ENCODE measurements at places on chromosomes 7 and 10. TPM values are rescaled to one million over a fixed set of nuclear protein-coding genes. Genes with fewer than 3 reads are reported as not detected.

Gene EZH2
- 10.3 TPM for total RNA-seq

Gene MMD2
- total RNA-seq, result not detected

Gene OPN4
- total RNA-seq, result not detected

Gene TMEM213
- total RNA-seq, result not detected

Gene DGKI
- total RNA-seq, result not detected

Gene OGDH
- total RNA-seq, result 80.2 TPM

Gene LAMB4
- total RNA-seq, result not detected

GRCh38 chr7:27482219-27482618 is 180.5 kb downstream of the HIBADH start:
- no peaks in the 10 kb centered on the region for H3K27me3 ChIP-seq
- H3K27ac ChIP-seq, result no peak overlapping the region
- H3K4me3 ChIP-seq, result no peak overlapping the region
- H3K36me3 ChIP-seq, result no peaks in the 10 kb centered on the region

- peaks cover 65% of the 10 kb centered on the region for H3K36me3 ChIP-seq
- no peak for DNase-seq
- H3K4me1 ChIP-seq, result no peaks in the 10 kb centered on the region
- no peaks in the 10 kb centered on the region for H3K27me3 ChIP-seq
- no peak overlapping the region for H3K27ac ChIP-seq
Observed at GRCh38 chr7:44471436-44471835, 19.0 kb downstream of the NUDCD3 start.

GRCh38 chr7:4189131-4189570 is 492.9 kb upstream of the FOXK1 start:
- no peaks in the 10 kb centered on the region for H3K36me3 ChIP-seq
- no peaks in the 10 kb centered on the region for H3K27me3 ChIP-seq
- no peak overlapping the region for H3K27ac ChIP-seq

DNA sequence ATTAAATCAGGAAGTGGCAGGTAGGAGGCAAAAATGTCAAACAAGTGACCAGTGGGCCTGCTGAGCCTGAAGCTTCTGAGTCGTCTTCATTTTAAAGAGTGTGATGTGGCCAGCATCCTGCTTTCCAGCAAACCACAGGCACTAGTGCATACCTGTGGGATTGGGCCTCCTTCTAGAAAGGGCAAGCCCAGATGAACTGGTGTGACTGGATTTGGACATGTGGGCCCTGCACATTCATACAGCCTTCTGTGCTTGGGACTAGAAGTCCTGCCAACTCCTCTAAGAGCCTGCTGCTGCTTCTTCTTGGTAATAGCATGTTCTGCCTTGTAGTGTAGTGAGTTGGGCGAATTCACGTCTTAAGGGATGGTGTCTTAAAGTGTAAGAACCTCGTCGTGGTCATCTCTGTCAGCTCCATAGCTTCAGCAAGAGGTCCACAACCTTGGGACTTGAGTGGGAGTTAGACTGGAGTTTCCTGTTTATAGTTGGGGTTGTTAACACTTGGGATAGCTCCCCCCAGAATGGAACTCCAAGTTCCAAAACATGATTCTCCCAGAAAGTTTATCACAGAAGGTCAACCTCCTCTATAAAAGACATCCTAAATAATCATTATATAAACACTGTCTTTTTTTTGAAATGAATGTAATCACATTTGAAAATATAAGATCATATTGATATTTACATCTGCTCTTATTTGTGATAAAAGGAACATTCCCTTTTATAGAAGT is 11.2 kb downstream of the BMPER start:
- DNase-seq, result no peak
- H3K36me3 ChIP-seq, result no peaks in the 10 kb centered on the region

DNA sequence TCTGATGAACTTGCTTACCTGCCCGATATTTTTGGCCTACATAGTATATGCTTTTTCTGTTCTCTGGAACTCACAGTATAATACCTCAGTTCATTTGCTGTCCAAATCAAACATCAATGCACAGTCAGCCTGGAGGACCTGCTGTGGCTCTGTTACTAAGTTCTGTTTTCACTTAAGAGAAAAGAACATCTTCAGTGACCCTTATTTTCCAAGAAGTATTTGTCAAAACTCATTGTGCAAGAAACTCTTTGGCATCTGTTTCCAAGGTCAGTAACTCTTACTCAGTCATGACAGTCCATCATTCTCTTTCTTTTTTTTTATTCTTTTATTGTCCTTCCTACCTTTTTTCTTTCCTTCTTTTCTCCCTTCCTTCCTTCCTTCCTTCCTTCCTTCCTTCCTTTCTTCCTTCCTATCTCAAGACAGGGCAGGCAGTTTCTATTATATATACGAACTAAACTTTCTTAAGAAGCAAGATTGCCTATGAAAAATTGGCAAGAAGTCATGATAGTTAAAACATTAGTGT is 37.8 kb upstream of the SEM1 start:
- H3K27ac ChIP-seq, result no peak overlapping the region
- no peak overlapping the region for H3K4me3 ChIP-seq
- H3K36me3 ChIP-seq, result no peaks in the 10 kb centered on the region
- no peaks in the 10 kb centered on the region for H3K27me3 ChIP-seq

DNA sequence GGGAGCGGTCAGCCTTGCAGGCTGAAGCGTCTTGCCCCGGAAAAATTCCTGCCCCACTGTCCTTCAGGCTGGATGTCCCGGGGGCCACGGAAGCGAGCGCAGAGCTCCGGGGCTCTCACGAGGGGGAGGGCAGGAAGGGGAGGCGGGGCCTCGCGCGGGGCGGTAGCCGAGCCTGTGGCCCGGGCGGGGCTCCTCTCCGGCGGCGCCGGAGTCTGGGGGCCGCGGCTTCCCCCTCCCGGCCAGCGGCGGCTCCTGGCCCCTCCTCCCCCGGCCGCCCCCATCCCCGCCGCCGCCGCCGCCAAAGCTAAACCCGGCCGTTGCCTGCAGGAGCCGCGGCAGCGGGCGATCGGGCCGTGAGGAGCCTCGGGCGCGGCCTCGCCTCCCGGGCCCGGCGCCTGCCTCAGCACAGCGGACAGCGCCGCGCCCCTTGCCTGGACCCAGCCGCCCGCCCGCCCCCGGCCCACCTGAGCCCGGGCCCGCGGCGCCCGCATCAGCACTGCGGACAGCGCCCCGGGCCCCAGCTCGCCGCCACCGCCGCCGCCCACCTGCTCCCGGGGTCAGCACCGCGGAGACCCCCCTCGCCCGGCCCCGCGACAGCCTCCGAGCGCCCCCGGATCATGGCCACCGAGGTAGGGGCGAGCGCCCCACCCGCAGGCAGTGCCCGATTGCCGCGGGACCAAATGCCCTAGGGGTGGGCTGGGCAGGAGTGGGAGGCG is at the start of gene GOLGA7B:
Gene GOLGA7B, plus strand, starts transcription at position 157 of the 716 bp plus-strand sequence. Its CDS starts 461 bp downstream, at position 618.
- no peak within 1 kb of the TSS for H3K27ac ChIP-seq
- H3K4me1 ChIP-seq, result peaks cover 25% of the 10 kb centered on the region
- no peaks in the 10 kb centered on the region for H3K36me3 ChIP-seq
- no peaks in the 10 kb centered on the region for H3K27me3 ChIP-seq
- peak within 1 kb of the TSS; percentile 73 for H3K4me3 ChIP-seq
- peak; percentile 56 for DNase-seq

DNA sequence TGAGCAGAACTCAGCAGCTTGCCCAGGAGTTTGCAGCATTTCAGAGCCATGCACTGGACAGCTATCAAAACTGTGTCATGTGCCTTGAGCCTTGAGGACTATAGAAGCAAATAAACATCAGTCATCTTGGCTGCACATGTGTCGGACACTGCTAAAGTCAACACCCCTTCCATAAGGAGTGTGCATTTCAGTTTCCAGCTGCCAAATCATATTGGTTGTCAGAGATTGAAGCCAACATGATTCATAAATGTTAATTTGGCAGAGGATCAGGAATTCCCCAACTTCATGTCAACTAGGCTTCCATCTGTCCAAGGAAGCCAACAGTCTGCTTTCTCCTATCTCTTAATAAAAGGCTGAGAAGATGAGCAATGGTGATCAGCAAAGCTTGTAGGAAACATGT is 32.8 kb downstream of the SLC16A12 start:
- no peaks in the 10 kb centered on the region for H3K36me3 ChIP-seq
- DNase-seq, result no peak
- H3K27ac ChIP-seq, result no peak overlapping the region
- peaks cover 7% of the 10 kb centered on the region for H3K4me1 ChIP-seq
- no peak overlapping the region for H3K4me3 ChIP-seq

- no peaks in the 10 kb centered on the region for H3K4me1 ChIP-seq
- no peak overlapping the region for H3K27ac ChIP-seq
- H3K4me3 ChIP-seq, result no peak overlapping the region
Observed at GRCh38 chr10:127000598-127000997, 95.4 kb downstream of the DOCK1 start.

DNA sequence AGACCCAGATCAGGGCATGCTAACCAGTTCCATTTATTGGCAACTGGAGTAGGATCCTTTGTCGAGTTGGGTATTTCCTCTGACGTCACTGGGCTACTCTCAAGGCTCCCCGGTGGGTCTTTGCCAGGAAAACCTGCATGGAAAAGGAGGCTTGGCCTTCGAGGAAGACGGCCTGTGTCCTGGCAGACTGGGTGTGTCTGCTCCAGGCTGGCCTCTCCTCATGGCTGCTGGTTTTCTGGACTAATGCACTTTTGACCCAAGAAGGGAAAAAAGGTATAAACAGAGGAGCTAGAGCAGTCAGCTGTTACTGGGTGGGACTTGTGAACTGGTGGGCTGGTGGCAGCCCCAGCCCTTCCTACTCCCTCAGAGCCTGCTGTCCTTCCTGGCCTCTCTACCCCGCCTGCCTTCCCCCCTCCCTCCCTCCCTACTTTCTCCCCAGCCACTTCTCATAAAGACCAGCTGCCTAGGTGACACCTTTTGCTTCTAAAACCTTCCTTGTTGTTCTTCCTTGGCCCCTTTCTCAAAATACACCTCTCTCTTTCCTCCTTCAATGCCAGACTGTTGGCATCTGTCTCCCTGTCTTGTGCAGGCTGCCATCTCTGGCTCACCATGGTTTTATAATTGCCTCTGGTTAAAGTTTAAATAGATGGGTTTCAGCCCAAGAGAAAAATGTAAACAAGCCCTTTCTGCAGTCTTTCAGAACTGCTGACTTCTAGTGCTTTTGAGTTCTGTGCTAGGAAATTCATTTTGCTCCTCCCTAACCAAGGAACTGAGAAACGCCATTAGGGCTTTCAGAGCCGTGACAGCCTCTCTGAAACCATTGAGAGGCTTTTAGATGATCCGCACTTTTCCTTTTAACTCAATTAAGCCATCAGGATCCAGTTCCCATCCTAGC is 101.8 kb upstream of the MKLN1 start:
- H3K27ac ChIP-seq, result no peak overlapping the region
- DNase-seq, result no peak
- no peak overlapping the region for H3K4me3 ChIP-seq
- peaks cover 3% of the 10 kb centered on the region for H3K4me1 ChIP-seq
- no peaks in the 10 kb centered on the region for H3K27me3 ChIP-seq

DNA sequence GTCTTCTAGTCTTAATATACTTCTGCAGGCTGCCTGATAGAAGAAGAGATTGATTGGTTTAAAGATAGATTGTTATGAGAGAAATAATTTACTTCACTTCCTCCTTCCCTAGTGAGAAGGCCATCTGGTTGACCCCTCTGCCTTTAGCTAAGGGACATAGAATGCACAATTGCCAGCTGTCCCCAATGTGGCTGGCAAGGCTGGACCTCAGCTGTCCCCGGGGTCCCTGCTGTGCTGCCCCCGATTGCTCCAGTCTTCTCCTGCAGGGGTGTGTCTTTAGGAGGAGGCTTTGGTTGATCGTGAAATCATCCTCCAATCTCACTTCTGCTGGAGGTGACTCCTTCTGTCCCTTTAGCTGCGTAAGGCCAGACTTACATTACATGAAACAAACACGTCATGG is 388.5 kb downstream of the DPP6 start:
- no peak overlapping the region for H3K27ac ChIP-seq
- H3K36me3 ChIP-seq, result no peaks in the 10 kb centered on the region
- no peaks in the 10 kb centered on the region for H3K27me3 ChIP-seq
- no peak for DNase-seq
- no peak overlapping the region for H3K4me3 ChIP-seq

DNA sequence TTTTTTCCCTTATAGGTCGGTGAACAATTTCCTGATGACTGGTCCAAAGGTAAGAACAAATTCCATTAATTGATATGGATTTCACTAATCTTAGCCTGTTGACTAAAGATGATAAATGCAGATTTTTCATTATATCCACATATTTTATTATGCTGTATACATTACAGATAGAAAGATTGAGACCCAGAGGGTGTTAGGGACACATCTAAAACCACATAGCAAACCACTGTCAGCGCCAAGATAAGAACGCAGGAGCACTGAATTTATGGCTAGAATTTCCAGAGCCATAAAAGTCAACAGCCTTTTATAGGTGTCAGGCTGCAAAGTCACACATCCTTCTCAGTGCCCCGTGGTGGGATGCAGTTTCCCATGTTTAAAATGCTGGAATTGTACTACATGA is 16.2 kb downstream of the WNT8B start:
- no peaks in the 10 kb centered on the region for H3K36me3 ChIP-seq
- no peak overlapping the region for H3K27ac ChIP-seq
- no peak for DNase-seq
- H3K4me3 ChIP-seq, result no peak overlapping the region
- H3K27me3 ChIP-seq, result no peaks in the 10 kb centered on the region

DNA sequence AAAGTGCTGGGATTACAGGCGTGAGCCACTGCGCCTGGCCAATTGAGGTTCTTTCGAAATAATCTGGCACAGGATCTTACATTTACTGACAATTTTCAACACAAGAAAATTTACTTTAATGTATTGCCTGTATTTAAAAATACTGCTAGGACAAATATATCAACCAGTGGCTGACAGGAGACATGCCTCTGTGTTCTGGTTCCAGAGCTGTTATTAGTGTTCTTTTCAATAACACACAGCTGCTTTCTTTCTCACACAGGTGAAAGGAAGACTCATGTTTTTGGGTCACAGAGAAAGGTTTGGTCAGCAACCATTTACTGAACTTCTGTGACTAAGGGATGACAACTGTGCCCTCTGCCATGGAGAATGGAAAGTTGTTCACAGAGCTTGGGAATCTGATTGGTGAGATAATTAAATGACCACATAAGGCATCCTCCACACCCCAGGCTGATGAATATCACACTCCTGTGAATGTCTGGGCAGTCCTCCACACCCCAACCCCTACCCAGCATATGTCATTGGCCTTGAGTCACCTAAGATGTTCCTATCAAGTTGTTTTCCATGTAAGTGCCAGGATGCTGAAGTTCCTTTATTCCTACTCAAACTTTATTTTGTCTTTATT is 180.1 kb downstream of the RAPGEF5 start:
- H3K27ac ChIP-seq, result no peak overlapping the region
- H3K36me3 ChIP-seq, result no peaks in the 10 kb centered on the region
- no peak overlapping the region for H3K4me3 ChIP-seq
- no peaks in the 10 kb centered on the region for H3K27me3 ChIP-seq
- H3K4me1 ChIP-seq, result peaks cover 7% of the 10 kb centered on the region

GRCh38 chr10:8873310-8873709 is 818.8 kb downstream of the GATA3 start:
- DNase-seq, result no peak
- H3K4me1 ChIP-seq, result no peaks in the 10 kb centered on the region
- no peak overlapping the region for H3K4me3 ChIP-seq
- H3K27me3 ChIP-seq, result no peaks in the 10 kb centered on the region
- H3K27ac ChIP-seq, result no peak overlapping the region

- no peaks in the 10 kb centered on the region for H3K27me3 ChIP-seq
- no peaks in the 10 kb centered on the region for H3K4me1 ChIP-seq
- DNase-seq, result no peak
- no peak overlapping the region for H3K27ac ChIP-seq
- no peak overlapping the region for H3K4me3 ChIP-seq
Observed at GRCh38 chr7:151588982-151589381, 69.3 kb upstream of the RHEB start.
